ENCODE measurements at places on chromosomes 6 and 20.

DNA sequence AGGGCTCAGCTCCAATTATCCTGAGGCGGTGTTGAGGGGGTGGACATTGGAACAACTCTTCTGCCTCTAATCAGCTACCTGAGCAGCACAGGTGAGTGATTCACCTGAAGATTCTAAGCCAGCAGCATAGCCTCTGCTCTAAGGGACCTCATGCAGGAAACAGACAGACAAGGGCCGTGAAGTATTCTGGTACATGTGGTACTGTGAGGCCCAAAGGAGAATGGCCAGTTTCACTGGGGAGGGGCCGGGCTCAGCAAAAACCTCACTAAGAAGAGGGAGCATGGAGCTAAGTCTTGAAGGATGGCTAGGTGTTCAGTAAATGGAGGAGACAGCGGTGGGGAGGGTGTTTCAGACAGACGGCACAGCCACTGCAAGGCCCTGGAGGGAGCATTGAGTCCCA is 58.5 kb upstream of the CCDC167 start:
- DNase-seq: no peak

GRCh38 chr20:32957459-32957858 is 46.8 kb downstream of the SUN5 start:
- DNase-seq: no peak

GRCh38 chr6:125995972-125996580 is 9.7 kb downstream of the TRMT11 start:
- no peak for DNase-seq

DNA sequence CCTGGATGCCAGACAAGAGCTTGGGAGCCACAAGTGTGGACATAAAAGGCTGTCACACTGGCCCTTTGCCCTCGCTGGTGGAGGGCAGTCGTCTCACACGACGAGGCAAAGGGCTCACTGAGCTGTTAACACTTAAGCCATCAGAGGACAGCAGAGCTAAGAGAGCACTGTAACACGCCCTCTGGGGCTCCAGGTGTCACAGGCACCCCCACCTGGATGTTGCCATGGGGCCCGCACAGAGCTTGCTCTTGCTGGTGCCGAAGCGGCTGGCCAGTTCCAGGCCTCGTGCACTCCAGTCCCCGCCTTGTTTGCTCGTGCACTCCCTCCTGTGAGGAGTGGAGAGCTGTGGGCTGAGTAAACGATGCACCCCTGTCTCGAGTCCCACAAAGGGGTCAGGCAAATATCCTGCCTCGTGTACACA is 37.4 kb downstream of the SLC35D3 start:
- no peak for DNase-seq

Data from BJ (cell line).